ENCODE measurements at places on chromosomes 3 and 15.

- DNase-seq, result peak; percentile 61
Measured at GRCh38 chr15:70569714-70570231, 193.6 kb downstream of the UACA start.

GRCh38 chr15:92502336-92502735 lies 108.7 kb downstream of the ST8SIA2 start:
- DNase-seq, result no peak

DNA sequence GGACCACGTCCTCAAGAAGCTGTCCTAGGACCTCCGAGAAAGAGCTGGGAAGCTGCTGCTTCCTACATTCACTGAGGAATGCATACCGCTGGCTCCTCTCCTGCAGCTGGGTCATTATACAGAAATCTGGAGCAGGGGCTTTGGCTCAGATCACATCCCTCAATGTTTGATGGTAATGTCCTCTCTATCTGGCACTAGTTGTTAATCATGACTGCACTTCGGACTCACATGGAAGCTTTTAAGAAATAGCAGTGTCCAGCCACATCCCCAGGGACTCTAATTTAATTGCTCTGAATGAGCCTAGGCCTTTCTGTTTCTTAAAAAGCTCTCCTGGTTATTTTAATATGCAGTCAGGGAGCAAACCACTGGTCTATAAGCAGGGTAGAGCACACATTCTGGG lies 25.7 kb upstream of the MYRIP start:
- DNase-seq, result no peak

GRCh38 chr15:88043396-88043795 lies 213.1 kb downstream of the NTRK3 start:
- DNase-seq, result no peak

DNA sequence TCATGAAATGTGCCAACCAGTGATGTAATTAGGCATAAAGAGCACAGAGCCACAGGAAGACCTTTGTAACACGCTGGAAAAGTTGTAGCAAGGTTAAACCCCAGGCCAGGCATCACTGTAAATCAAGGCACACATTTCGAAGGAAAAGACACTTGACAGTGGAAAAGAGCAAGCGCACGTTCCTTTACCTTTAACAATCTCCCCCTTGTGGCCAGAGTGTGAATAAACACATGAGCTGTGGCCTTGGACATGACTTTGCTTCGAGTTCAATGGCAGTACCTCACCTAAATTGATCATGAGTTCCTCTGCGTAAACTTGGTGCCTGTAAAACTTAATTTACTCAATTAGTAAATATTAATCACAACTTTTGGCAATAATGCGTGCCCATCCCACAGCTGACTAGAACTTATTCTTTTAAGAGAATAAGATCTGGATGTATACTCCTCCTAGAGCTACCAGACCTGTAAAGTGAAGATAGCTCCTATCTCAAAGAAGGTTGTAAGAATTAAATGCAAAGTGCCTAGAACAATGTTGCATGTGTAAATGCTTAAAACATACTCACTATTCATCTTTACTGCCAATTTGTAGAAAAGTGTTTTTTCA lies 757.0 kb upstream of the NECTIN3 start:
- peak; percentile 66 for DNase-seq

DNA sequence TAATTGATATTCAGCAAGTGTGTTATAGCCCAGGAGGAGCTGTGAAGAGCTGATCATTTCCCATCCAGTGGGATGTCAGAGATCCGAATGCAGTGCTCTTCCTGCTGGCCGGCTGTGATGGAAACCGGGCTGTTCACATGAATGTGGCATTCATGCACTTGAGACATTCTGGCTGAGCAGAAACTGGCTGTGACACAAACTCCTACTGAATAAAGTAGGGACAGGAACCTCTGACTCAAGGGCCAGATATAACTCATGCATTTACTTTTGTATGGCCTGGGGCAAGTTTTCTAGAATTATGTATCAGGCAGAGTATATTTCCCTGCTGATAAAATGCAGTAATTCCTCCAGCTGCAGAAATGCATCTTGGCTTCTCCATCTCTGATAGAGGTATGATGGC lies 83.4 kb upstream of the FAM3D start:
- DNase-seq, result no peak

DNA sequence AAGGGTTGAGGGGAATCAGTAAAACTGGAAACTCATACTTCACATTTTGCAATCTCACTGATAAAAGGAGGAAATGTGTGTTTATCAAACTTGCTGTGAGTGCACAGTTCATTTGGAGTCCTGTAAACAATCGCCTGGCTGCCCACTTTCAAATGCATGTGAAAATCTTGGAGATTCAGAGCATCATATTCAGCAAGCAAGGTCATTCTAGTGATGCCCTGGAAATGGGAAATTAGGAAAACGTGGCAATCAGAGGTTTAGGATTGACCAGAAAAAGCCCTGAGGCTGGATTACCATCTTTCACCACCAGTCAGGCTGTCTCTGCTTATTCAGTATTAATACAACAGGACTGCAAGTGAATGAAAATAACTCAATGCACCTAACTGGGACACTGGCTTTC lies 23.9 kb downstream of the DPH6 start:
- DNase-seq, result no peak

- peak; percentile 37 for DNase-seq
Measured at GRCh38 chr3:35679409-35680080, 40.2 kb downstream of the ARPP21 start.

DNA sequence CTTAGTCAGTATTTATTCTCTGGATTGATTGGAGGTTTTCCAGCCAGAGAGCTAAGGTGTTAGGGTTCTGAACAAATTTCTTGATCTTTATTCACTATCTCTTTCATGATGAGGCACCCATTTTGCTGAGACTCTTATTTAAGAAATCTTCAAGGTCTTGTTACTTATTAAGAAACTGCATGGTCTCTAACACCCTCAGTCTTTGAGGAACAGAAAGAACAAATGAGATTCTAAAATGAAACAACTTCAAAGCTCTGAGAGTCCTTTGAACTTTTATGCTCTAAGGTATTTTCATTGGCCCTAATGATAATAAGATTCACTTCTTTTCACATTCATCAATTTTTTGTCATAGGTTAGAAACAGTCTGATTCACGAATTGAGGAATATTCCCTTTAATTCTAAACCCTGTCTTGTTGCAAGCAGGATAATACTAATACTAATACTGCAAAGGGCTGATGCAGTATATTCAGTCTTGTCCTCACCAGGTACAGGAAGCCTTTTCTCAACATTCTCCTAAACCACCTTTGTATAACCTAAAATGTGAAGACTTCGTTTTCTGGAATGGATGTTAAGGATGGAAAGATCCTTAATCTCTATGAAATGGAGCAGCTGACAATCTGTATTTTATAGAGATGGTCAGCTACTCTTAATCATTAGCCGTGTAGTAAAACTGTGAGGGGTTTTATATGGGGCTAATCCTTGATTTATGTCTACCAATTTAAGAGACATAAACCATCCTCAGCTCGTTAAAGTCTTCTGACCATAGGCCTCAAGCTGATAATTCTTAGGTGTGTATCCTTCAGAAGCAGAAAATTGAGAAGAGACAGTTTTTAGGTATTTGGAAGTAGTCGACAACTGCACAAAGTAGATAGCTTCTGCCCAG lies 198.3 kb downstream of the OTOL1 start:
- DNase-seq, result no peak

- no peak for DNase-seq
Measured at GRCh38 chr3:158333736-158334135, 223.8 kb downstream of the RSRC1 start.

- DNase-seq, result no peak
Measured at GRCh38 chr3:186964616-186965015, 34.3 kb downstream of the ST6GAL1 start.

DNA sequence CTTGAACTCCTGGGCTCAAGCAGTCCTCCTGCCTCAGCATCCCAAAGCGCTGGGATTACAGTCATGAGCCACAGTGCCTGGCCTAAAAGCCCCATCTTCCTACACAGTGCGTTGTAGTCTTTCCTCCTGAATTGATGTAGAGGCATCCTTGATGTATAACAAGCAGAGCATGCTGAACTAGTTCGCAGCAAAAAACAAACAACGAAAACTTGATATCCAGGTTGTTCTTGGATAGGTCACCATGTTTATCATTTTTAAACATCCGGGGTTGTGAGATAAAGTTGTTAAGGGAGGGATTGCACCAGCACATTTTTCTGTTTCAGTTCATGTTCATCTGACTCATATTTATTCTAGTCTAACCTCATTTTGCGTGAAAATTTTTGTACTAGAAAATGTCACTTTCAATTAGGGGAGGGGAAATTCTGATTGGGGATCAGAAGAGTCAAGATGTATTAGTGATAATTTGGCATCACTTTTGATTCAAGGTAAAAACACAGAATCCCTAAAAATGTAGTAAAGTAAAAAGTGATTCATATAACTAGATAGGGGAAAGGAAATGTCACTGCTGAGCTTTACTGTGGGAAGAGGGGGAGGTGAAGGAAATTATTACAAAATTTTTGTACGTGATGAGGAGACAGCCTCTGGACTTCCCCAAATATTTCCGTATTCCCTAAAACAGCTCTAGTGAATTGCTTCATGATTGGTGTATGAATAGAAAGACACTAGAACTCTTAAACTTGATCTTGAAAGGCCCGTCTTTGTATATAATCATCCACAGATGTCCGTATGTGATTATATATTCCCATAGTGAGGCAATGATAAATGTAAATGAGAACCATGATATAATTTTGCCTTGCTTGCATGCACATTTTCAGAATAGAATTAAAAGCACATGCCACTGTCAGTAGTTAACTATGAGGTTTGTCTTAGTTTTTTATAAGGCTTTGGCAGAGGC lies 22.9 kb downstream of the RAB8B start:
- DNase-seq, result no peak

DNA sequence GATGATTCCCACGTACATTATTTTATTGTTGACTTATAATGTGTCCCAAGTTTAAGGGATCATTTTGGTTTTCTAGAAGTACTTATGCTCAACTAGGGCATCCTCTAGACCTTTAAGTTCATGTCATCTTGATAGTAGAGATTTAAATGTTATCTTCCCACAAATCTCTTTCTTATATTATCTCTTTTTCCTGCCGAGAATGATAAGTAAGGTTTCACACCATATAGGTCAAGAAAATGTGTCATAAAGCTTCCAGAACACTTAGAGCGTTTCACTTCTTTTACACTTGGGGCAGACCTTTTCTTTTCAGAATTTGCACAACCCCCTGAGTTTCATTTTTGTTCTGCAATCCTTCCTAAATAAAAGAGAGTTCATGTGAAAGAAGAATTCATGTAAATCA lies 142.0 kb upstream of the CBLB start:
- DNase-seq, result no peak

DNA sequence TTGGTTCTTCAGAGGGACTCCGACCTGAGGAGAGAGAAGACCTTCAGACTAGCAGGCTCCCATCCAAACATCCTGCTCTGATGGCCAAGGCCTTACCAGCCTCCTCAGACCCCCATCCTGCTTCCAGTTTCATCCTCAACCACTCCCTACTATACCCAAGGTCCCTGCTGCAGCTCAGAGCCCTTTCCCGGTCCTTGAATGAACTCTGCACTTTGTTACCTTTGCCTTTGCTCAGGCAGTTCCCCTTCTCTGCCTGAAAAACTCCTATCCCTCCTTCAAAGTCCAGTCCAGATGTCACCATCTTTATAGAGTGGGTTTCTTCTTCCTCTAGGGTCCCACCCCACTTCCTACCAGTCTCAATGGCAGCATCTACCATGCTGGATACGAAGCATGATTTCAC lies 13.1 kb downstream of the EFCAB12 start:
- DNase-seq, result no peak

DNA sequence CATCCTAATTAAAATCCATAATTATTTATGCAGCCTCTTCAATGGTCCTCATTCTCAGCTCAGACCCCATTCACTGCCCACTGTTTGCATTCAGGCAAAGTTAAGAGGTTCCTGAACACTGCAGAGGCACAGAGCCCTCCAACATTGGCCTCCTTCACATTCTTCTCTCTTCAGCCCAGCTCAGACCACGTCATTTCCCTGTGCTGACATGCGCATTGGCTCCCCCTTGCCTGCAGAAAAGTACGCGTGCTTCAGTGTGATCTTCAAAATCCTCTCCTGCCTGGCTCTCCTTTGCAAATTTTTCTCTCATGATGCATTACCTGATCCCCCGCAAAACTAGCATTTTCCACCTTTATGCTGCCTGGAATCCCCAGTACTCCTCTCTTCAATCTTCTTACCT lies 552.3 kb downstream of the NTRK3 start:
- DNase-seq, result no peak

DNA sequence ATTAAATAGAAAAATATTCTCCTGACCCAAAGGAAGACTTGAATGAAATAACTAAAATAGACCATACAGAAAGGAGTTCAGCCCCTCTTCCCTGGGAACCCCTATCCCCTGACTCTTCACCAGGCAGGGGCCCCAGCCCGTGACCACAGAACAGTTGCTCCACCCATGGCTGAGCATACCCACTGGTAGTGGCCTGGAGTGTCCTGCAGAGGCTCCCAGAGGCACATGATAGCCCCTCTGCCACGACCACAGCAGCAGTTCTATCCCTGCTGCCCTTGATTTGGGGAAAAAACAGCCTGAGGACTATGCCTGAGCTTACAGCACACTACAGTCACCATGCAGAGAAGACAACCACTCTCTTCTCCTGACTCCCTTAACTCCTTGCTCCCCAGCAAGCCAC lies 31.8 kb downstream of the TTC14 start:
- DNase-seq, result no peak

- no peak for DNase-seq
Measured at GRCh38 chr3:108998436-108998835, 44.8 kb upstream of the GUCA1C start.

GRCh38 chr3:184654375-184654774 lies 57.5 kb downstream of the MAGEF1 start:
- no peak for DNase-seq

- no peak for DNase-seq
Measured at GRCh38 chr15:71411538-71412482, 296.5 kb downstream of the THSD4 start.

GRCh38 chr15:63492541-63493077 lies 11.8 kb upstream of the USP3 start:
- no peak for DNase-seq

- peak; percentile 2 for DNase-seq
Measured at GRCh38 chr3:30934208-30934550, 39.7 kb upstream of the GADL1 start.

DNA sequence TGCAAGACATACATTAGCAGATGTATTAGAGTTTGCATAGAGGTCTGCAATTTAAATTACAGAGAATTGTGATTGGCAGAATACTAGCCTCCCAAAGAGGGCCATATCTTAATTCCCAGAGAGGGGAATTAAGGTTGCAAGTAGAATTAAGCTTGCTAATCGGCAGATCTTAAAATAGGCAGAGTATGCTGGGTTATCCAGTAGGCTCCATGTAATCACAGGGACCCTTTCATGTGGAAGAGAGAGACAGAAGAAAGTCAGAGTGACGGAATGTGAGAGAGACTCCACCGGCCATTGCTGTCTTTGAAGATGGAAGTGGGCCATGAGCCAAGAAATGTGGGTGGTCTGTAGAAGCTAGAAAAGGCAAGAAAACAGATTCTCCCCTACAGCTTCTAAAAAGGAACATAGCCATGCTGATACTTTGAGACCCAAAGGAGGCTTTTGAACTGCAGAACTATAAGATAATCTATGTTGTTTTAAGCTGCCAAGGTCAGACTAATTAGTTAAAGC lies 38.8 kb downstream of the IMPG2 start:
- no peak for DNase-seq
